ENCODE measurements at places on chromosomes 7 and 10.

GRCh38 chr7:133535308-133535707 lies 282.4 kb downstream of the EXOC4 start:
- no peak for DNase-seq

DNA sequence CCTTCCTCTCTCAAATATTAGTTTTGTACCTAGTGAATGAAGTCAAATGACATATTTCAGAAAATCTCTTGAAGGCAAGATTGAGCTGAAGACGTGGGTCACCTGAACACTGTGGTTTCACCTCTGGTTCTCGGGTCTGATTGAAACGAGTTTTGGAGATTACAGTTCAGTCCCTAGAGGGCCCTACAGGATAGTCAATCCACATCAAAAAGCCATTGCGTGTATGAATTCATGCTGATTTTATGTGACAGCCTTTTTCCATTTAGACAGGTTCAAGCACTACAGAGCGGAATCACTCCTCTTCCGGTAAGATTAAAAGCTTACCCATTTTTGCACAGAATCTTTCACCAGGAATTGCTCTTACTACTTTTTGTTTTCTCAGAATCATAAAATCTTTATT lies 62.2 kb downstream of the VIM start:
- DNase-seq = peak; percentile 2

GRCh38 chr7:86600506-86601290 lies 43.0 kb upstream of the GRM3 start:
- no peak for DNase-seq

GRCh38 chr10:67770537-67770936 lies 67.5 kb downstream of the DNAJC12 start:
- DNase-seq = no peak

GRCh38 chr10:65358565-65358964 lies 1567.3 kb upstream of the LRRTM3 start:
- no peak for DNase-seq

DNA sequence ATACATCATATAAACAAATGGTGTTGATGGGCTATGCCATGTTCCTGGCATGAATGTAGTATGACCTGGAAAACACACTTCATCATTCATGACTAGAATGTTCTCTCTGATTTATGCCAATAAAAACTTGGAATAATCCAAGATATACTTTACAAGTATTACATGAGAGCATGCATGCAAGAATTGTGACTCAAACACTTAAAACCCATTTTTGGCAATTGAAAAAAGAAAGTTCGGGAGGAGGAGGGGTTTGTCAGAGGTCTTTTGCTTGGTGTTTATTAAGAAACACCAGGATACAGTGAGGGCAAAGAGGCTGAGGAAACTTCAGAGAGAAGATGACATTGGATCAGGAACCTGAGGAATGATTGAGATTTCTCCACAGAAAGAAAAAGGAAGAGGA lies 10.2 kb upstream of the CUL1 start:
- no peak for DNase-seq

Measured in NCI-H446 (cell line).